Vagina (tissue), 2 donors: ENCODE measurements at places on chromosomes 6 and 20.

DNA sequence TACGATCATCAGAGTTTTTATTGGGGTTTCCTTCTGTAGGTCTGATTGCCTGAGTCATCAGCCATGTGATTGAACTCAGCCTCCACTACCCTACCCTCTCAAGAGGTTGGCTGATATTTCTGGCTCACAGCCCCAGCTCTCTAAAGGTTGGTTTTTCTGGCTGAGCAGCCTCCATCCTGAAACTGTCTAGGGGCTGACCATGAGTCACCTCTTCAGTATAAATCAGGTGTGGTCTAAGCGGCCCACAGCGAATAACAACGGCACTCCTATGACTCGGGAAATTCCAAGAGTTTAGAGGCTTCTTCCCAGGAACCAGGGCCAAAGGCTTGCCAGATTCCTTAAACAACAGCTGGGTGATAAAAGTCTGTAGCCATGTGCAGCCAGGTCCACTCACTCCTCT is 115.5 kb downstream of the SOD2 start:
- DNase-seq: no peak

GRCh38 chr6:134676307-134677281 is 273.3 kb downstream of the ALDH8A1 start:
- no peak for DNase-seq

DNA sequence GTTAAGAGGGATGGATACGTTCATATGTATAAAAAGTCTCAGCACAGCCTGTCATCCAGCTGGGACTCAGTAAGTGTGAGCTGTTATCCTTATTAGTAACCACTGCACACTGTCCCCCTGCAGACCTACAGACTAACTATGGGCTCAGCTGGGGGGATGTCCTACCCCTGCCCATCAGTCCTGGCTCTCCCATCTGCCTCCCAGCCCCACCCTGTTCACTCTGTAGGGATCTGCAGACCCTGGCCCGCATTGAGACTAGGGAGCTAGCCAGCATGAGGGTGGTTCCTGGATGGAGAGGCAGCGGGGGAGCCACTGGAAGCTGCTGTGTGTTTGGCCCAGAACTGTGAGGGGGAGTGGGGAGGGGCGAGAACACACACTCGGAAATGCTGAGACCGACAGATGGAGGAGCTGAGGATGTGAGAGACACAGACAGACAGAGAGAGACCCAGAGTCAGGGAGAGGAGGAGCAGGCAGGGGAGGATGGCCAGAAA is 17.1 kb downstream of the XKR7 start:
- DNase-seq: no peak

- no peak for DNase-seq
Measured at GRCh38 chr6:138107752-138108592, 753 bp upstream of the PERP start.

GRCh38 chr6:151475653-151476523 is 17.9 kb upstream of the CCDC170 start:
- DNase-seq: no peak

DNA sequence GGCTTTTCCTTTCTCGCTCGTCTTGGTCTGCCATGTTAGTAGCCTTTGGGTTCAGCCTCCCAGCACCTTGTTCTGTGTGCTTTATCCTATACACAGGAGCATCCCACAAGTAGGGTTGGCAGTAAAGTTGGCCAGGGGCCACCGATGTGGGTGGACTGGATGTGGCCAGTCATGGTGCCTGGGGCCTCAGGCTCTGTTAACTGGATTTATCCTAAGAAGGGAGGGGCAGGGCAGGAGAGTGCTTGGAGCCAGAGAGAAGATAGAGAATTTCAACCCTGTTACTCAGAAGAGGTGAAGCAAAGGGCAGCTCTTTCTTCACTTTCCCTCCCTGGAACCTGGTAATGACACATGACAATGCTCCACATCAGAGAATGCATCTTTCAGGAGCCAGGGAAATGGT is 14.1 kb upstream of the SIRPB2 start:
- no peak for DNase-seq

DNA sequence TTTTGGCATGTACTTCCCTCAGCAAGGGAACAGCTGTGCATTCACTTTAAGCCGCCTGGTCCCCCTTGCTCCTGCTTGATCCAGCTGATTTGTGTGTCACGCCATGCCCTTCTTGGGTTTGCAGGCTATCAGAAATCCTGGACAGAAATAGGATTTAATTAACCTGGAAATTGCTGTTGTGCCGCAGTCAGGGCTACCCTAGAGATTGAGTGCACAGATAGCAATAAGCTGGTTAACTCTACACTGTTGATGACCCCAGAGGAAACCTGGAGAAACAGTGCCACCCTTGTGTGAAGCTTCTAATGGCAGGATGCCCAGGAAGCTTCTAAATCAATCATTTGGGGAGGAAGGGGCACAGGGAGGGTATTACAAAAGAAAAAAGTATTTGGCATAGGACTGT is 199.0 kb downstream of the JARID2 start:
- no peak for DNase-seq

- DNase-seq: no peak
Measured at GRCh38 chr6:26017632-26017966, 55.0 kb downstream of the TRIM38 start.

GRCh38 chr20:20251317-20251716 is 116.6 kb upstream of the INSM1 start:
- DNase-seq: no peak

- DNase-seq: no peak
Measured at GRCh38 chr6:128925765-128926164, 42.8 kb downstream of the LAMA2 start.

GRCh38 chr20:22387452-22387851 is 196.9 kb downstream of the FOXA2 start:
- DNase-seq: no peak

DNA sequence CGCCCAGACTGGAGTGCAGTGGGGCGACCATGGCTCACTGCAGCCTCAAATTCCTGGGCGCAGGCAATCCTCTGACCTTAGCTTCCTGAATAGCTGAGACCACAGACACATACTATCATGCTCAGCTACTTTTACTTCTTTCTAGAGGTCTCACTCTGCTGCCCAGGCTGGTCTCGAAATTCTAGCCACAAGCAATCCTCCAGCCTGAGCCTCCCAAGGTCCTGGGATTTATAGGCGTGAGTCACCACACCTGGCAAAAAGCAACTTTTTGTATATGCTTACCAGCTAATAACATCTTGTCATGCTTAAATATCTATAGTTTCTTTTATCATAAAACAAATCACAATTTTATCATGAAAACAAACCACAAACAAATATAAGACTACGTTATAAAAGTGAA is 23.0 kb downstream of the RNASET2 start:
- peak; percentile 6 for DNase-seq

- peak; percentile 82 for DNase-seq
Measured at GRCh38 chr20:1469925-1470571, 3.4 kb upstream of the NSFL1C start.

- no peak for DNase-seq
Measured at GRCh38 chr6:37807656-37808055, 11.9 kb upstream of the ZFAND3 start.

- DNase-seq: no peak
Measured at GRCh38 chr20:45949542-45950329, 15.3 kb downstream of the PCIF1 start.

GRCh38 chr6:87935196-87935595 is 112.4 kb upstream of the SPACA1 start:
- no peak for DNase-seq

GRCh38 chr6:151029970-151030369 is 164.5 kb downstream of the MTHFD1L start:
- DNase-seq: no peak

GRCh38 chr20:40100261-40100660 is 588.8 kb downstream of the MAFB start:
- DNase-seq: no peak

- no peak for DNase-seq
Measured at GRCh38 chr20:4683261-4683660, 38.4 kb upstream of the PRND start.

GRCh38 chr20:57865266-57865665 is 155.5 kb upstream of the PMEPA1 start:
- no peak for DNase-seq

- DNase-seq: no peak
Measured at GRCh38 chr20:59141818-59142581, 21.6 kb upstream of the ZNF831 start.

GRCh38 chr6:89805814-89806371 is 13.7 kb downstream of the MDN1 start:
- no peak for DNase-seq

DNA sequence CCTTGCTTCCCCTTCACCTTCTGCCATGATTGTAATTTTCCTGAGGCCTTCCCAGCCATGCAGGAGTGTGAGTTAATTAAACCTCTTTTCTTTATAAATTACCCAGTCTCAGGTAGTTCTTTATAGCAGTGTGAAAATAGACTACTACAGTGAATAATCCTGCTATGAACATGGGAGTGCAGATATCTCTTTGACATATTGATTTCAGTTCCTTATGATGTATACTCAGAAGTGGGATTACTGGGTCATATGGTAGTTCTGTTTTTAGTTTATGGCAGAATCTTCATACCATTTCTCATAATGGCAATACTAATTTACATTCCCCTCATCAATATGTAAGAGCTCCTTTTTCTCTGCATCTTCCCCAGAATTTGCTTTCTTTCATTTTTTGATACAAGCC is 26.0 kb downstream of the PACRG start:
- DNase-seq: no peak

DNA sequence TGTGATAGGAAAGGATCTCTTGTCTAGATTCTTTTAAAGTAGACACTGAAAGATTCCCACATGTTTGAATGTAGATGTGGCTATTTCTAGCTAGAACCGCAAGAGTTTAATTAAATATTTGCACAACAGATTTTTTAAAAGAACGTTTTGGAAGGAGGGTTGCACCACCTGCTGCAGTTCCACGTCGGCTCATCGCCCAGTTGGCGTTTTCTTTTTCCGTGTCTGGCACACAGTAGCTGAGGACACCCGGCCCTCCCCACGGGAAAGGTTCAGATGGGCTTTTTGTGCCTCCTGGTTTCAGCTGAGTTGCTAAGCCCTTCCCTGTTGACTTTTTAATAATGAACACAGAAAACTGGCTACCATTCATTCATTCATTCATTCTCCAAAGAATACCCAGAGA is 41.8 kb upstream of the DOK5 start:
- DNase-seq: no peak

- no peak for DNase-seq
Measured at GRCh38 chr6:40512340-40512739, 74.8 kb downstream of the LRFN2 start.

GRCh38 chr6:18436341-18436740 is 49.2 kb downstream of the RNF144B start:
- DNase-seq: no peak

DNA sequence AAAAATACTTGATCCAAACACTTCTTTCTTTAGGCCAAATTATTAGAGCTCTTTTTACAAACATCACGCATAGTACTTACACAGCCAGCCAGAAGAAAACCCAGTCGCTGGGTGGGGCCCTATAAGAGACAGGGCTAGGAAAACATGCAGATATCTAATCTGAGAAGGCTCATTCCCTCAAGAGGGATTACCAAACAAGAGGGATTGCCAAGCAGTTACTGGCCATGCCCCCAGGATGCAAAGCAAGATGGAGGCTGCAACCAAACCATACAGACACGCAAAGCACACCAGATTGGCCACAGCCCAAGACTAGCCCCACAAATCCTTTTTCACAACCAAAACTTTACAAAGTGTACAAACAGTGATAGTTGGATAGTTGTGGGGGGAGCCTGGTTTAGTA is 1235.4 kb upstream of the GJE1 start:
- DNase-seq: no peak

GRCh38 chr6:131688286-131688685 is 12.9 kb downstream of the OR2A4 start:
- no peak for DNase-seq

- DNase-seq: no peak
Measured at GRCh38 chr6:56749632-56750151, 107.0 kb upstream of the DST start.

GRCh38 chr6:53251033-53251672 is 97.6 kb downstream of the ELOVL5 start:
- DNase-seq: no peak

DNA sequence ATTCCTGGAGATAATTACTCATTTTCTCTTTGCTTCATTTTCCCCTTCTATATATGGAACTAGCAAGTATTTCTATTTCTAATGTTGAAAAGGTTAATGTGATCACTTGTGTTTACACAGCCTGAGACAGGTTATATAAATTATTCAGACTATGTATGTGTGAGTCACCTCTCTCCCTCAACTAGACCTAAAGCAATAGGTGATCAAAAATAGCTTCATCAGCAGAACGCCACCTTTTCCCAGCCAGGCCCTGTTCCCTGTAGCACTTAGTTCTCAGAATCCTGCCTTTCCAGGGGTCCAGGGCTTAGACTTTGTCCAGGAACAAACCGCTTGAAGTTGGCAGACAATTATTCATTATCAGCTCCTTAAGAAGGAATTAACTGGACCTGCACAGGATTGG is 125.3 kb upstream of the EXOC2 start:
- no peak for DNase-seq

DNA sequence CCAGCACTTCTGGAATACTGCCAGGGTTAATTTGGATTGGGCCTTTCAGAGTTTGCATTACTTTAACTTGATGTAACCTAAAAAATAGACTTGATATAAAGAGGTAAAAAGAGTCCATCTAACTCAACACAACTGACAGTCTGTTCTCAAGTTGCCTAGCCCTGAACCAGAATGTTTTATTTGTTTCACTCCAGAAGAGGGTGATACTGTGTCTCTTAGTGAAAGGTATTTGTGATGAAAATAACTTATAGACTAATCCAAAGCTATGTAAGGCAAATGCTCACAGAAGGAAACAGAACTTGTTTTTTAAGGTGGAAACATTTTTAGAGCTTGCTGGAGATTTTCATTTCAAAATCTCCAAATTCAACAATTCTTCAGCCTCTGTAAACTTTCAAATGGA is 469.1 kb upstream of the RUNX2 start:
- no peak for DNase-seq

GRCh38 chr20:50487397-50487796 is 22.8 kb upstream of the PTPN1 start:
- DNase-seq: no peak

DNA sequence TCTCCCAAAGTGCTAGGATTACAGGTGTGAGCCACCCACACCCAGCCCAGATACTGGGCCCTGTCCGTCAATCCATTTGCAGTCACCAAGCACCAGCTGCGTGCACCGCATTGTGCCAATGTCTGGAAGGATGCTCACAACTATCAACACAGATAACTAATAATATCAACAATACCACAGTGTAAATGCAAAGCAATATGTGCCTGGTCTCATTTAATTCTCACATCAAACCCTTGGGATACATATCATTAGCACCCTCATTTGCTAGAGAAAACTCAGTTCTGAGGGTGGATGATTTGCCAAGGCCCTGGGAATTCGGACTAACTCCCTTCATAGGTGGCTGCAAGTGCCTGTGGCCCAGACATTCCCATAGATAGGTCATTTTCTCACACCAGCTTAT is 14.5 kb downstream of the RIPOR3 start:
- DNase-seq: no peak

GRCh38 chr6:70375882-70376281 is 37.4 kb upstream of the FAM135A start:
- DNase-seq: no peak

DNA sequence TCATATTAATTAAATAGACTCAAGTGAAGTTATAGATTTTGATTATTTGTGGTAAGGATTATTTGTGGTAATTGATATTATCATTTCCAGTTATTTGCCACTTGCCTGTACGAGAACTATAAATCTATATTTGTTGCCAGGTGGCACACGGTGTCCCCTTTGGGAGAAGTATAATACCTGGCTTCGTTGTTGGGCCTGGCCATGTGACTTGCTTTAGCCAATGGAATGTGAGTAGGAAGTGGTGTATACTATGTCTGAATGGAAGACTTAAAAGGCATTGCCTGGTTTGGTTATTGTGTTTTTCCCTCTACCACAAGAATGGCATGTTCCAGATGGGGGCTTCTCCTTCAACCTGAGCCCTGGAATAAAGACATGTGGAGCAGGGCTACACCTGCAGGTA is 228.1 kb downstream of the CDC5L start:
- DNase-seq: no peak
